ENCODE measurements at places on chromosomes 1 and 21.

- DNase-seq: no peak
These were observed 411.1 kb downstream of the PCP4 start for GRCh38 chr21:40278345-40278744.

DNA sequence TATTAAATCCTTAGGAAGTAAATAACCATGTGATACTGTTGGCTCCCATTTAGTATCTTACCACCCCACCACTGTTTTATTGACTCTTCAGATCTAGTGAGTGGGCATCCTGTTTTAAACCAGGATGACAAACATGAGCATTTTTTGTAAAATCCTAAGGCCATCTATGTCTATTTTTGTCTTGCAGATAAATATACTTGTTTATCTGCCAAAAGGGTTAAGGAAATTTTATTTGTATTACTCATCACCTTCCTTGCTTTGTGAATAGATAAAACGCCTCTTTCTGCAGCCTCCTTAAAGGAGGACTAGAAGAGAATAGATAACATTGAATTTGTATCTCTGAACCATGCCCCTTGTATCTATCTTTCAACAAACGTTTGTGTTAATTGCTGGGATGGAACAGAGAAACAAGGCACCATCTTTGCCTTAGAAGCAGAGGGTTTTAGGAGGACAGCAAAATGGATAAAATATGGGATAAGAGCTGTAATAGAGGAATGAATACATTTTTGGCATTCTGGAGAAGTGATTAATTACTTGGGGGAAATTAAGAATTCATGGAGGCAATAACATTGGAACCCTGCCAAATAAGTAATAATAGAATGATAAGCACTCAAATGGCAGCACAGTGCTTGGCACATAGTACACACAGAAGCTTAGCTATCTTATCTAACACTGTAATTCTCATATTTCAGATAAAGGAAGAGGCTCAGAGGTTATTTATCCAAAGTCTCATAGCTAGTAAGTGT is 14.7 kb downstream of the YTHDF2 start:
- no peak for DNase-seq

DNA sequence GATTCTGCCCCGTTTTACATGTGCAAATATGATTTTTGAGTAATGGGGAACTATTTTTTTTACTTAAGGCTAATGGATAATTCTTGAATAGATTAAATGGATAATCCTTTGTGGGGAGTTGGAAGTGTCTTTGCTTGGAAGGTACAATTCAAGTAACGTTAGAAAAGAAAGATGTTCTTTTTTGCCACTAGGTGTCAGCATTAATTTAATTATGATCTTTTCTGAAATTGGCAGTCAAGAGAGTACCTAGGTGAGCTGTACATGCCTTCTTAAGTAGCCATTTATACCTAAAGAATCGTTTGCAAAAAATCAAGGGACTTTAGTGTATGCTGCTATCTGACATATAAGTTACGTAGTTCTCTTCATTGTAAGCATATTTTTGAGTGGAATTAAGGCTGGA is 2.2 kb downstream of the FBXO28 start:
- no peak for DNase-seq

- peak; percentile 26 for DNase-seq
These were observed 52.4 kb upstream of the GPR157 start for GRCh38 chr1:9181176-9181906.

- no peak for DNase-seq
These were observed at the start of gene TMEM51 for GRCh38 chr1:15153184-15153841. TMEM51 (plus strand) TSS chr1:15153747; CDS start chr1:15215088, 61,341 bp downstream.

- no peak for DNase-seq
These were observed 20.8 kb downstream of the GNAT2 start for GRCh38 chr1:109598655-109599054.

GRCh38 chr1:117627546-117628130 is 21.8 kb downstream of the TENT5C start:
- no peak for DNase-seq

DNA sequence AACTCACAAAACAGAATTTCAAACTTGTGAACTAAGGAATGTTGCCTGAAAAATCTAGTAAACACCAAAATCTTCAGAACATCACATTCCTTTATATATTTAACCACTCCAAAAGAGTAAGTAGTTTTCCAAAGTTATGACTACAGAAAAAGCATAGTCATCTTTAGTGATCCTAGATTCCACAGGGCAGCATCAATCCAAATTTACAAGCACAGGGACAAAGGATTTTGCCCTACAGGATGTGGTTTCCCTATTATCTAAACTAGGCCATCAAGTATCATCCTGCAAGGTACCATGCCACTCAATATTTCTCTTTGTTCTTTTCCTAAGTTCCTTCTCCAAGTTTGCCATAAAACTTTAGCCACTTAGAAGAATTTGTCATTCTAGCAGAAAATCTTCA is 33.0 kb downstream of the COP1 start:
- DNase-seq: no peak

GRCh38 chr1:60461925-60462595 is 388.5 kb upstream of the C1orf87 start:
- DNase-seq: no peak

GRCh38 chr1:230778916-230779590 is 31.9 kb downstream of the CAPN9 start:
- no peak for DNase-seq

DNA sequence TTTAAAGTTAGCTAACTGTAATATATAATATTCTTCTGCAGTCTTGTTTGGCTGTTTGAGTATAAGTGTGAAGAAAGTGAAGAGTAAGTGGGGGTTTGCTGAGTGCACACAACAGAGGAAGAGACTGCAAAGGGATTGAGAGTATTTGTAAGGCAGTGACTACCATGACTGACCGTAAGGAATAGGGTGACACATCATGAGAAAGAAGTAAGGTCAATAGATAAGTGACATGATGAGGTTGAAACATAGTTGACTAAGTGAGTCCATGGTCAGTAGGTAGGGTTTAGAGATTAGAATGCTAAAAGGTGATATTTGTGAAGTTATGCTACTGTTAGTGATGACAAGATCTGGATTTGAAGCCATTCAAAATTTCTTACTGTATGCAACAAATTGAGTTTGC is 27.7 kb downstream of the WARS2 start:
- DNase-seq: no peak

DNA sequence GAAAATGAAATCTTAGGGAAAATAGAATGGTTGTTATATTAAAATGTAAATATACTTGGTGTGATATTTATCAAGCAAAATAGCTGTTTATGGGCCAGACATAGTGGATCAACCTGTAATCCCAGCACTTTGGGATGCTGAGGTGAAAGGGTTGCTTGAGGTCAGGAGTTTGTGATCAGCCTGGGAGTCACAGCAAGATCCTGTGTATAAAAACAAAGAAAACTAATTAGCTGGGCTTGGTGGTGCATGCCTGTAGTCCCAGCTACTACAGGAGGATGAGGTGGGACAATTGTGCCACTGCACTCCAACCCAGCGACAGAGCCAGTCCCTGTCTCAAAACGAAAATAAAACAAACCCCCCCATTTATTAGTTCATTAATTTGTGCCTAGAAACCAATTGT is 21.6 kb upstream of the CFHR1 start:
- DNase-seq: no peak

- DNase-seq: no peak
These were observed 52.2 kb upstream of the TARBP1 start for GRCh38 chr1:234531151-234531635.

GRCh38 chr1:166947398-166948043 is 27.8 kb downstream of the ILDR2 start:
- DNase-seq: no peak

- DNase-seq: no peak
These were observed 524 bp downstream of the LRRC38 start for GRCh38 chr1:13513063-13513894.

DNA sequence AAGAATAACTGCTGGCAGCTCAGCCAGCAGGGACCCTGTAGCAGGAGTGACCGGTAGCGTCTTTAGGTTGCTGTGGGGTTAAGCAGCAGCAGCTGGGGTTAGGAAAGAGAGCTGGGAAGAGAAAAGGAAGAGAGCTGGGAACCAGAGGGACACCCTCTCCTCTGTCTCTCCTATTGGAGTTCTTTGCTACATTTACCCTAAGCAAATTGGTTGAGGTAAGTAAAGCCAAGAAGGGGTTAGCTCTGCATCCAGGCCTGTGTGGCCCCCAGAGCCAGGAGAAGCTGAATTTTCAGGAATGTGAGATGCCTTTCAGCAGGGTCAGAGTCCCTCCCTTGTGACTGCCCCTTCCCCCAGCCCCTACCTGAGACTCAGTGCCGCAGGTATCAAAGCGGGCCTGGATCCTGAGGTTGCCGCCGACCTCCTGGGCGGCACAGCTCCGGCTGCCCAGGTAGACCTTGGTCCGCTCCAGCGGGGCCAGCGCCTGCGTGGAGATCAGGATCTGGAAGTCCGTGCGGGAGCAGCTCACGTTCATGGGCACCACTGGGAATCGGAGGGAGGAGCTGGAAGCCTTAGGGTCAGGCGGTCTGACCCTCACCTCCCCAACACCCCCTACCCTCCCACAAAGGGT is 16.4 kb downstream of the CDCP2 start:
- DNase-seq: no peak

DNA sequence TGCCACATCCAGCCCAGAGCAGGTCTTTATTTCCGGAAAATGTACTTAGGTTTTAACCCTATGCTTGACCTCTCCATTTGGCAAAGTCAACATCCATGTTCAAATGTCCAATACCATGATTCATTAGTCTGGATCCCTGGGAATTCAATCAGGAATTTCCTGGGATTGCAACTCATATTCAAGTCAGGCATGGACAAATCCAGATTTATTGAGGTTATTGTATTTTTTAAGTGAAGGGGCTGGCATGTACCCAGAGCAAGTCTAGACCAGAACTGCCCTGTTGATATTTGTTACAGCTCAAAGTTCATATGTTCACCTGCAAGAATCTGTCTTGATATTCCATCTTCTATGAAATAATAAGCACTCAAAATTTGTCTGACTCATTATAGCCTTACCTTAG is 521.1 kb downstream of the ADGRL2 start:
- no peak for DNase-seq

DNA sequence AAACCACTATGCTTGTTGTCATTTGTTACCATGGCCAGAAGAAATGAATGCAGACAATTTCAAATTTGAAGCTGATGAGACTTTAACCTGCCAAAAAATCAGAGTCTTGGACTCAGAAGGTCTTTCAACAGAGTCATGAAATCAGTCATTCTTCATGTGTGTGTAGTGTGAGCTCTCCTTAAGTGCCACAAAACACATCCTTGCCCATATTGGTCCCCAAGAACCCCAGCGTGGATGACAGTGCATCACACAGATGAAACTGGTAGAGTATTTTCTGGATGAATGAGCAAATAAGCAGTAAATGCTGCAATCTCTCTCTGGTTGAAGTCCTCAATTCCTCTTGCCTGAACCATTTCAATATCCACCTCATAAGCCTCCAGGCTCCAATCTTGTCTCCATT is 28.7 kb upstream of the ETS2 start:
- no peak for DNase-seq

- no peak for DNase-seq
These were observed at the start of gene ANGPTL1 for GRCh38 chr1:178870944-178871343. ANGPTL1 (minus strand) TSS chr1:178871077; CDS start chr1:178865776, 5,301 bp downstream.

DNA sequence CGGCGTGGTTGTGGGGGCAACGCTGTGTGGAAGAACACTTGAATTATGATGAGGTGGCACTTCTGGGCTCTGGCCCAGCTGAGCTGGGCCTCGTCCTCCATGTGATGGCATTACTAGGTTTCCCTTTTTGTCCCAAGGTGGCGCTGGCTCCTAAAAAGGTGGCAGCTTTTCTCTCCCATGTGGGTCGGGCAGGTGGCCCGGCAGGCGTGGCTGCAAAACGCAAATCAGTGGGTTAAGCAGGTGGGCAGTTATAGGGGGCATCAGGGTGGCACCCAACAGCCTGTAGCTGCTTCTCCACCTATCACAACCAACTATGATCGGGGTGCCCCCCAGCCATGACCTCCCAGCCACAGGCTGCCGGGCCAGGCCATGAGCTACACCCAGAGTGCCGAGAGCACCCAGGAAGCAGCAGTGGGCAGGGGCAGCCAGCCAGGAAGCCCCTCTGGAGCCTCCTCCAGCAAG is 59.6 kb downstream of the KCNAB2 start:
- DNase-seq: no peak

DNA sequence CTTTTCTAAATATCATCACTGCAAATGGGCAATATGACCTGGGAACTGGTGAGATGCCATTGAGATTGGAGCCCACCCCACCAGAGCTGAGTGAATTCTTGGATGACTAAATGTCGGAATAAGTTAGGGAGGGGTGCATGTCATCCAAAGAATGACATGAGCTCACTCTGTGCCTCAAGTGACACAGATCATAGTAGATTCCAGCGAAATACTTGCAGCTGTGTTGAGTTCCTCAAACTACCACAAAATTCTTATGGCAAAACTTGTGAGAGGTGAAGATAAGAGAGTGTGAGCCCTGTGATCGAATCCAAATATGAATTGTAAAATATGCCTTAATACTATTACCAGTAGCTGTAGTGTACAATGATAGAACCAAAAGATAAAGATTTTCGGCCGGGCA is 2.3 kb upstream of the TCP10L start:
- DNase-seq: no peak

- DNase-seq: no peak
These were observed 313.4 kb downstream of the CAMTA1 start for GRCh38 chr1:7098641-7099040.

DNA sequence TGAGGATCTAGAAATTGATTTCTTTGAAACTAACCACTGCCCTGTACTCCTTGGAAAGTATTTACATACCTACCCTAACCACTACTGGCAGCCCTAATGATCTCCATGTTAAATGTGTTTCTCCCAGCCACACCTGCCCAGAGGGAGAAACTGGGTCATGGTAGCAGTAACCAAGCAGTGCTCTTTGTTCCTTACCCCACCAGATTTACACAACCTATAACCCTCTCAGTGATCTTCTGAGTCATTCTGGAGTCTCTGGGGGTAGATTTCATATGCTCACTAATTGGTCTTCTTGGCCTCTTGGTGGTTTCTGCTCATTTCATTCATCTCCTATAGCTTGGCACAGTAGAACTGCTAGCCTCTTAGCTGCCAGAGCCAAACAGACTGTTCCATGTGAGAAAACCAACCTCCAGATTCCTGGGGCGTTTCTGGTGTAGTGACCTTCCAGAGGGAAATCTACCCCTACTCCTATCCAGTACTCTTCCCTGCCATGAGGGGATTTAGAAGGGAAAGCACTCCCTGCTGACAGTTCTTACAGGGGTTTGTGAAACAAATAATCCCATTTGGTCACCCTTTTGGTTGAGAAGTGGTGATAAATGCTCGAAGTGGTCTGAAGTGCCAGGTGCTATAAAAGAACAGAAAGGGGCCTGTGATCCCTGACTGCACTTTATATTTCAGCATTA is 36.2 kb upstream of the LRIG2 start:
- DNase-seq: no peak

DNA sequence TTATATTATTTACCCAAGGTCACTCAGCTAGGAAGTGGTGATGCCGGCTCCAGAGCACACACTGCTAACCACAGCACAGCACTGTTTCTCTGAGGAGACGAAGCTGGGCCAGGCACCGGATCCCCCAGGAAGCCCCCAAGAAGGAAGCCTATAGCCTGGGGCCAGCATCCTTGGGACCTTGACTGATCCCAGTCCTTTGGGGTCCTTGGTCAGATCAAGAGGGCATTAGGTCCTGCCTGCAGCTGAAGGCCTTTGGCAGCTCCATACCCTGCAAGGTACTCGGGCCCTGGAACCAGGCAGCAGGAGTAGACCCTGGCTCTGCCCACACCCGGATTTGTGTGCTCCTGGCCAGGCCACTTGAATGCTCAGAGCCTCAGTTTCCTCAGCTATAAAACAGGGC is 128.0 kb downstream of the LACTBL1 start:
- no peak for DNase-seq
